ENCODE measurements at places on chromosomes 1 and 21.

- no peak for DNase-seq
These were observed 28.7 kb downstream of the KCNA3 start for GRCh38 chr1:110645821-110646735.

GRCh38 chr21:36504067-36505058 lies 24.4 kb upstream of the CLDN14 start:
- no peak for DNase-seq

DNA sequence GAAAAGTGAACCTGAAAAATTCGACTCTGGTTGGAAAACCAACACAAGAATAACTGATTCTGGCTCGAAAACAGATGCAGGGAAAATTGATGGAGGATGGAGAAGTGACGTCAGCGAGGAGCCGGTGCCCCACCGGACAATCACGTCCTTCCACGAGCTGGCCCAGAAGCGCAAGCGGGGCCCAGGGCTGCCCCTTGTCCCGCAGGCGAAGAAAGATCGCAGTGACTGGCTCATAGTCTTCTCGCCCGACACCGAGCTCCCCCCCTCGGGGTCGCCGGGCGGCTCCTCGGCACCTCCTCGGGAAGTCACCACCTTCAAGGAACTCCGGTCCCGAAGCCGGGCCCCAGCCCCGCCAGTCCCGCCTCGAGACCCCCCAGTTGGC lies 1.9 kb downstream of the RUSC1 start:
- DNase-seq = no peak

- DNase-seq = no peak
These were observed 40.5 kb upstream of the PAXBP1 start for GRCh38 chr21:32812035-32812434.

DNA sequence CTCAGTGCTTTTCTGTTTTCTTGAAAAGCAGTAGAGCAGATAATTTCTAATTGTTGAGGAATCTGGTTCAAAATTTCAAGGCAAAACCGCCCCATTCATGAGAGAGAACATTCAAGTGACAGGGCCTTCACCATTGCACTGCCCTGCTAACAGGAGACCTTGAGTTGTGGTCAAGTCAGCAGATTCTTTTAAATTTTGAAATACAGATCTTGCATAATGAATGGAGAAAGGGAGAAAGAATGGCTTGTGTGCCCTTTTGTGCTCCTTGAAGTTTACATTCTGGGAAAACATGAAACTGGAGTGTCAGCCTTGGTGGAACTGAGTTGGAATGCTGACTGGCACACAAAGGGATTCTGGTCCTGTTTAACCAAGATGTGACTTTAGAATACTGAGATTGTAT lies 164.5 kb upstream of the UBE2U start:
- peak; percentile 58 for DNase-seq

GRCh38 chr1:213541641-213542040 lies 446.1 kb upstream of the PROX1 start:
- no peak for DNase-seq

GRCh38 chr1:10051656-10052055 lies 18.9 kb downstream of the UBE4B start:
- no peak for DNase-seq

GRCh38 chr1:52268372-52268771 lies 97.6 kb downstream of the CC2D1B start:
- no peak for DNase-seq

DNA sequence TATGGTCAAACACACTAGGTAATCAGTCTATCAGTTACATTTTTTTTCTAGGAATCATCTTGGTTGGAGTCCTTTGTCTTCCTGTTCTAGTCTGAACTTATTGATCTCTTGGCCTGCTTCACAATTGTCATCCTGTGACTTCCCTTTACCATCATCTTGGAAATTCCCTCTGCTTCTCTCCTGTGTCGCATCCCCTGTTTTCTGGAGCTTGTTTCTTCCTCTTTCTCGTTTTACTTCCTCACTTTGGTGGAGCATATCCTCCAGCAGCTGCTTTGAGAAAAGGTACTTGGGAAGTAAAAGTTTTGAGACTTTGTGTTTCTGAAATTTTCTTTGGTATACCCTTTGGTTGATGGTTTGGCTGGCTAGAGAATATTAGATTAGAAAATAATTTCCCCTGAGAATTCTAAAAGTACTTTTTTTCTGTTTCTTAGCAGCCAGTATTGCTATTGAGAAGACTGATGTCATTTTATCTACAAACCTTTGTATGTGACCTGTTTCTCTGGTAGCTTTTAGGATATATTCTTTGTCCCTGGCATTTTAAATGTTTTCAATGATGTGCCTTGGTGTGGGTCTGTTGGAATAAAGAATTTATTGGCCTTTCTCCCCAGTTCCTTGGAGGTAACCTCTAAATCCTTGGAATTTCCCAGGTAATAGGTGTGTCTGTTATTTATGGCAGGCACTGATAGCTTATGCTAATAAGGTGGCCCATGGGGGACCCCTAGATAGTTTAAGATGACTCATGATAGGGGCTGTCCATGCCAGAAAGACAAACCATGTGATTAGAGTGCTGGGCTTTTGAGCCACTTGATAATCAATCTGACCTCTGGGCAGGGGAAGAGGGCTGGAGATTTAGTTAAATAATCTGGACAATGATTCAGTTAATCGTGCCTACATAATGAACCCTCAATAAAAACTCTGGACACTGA lies 6.1 kb upstream of the MYCL start:
- DNase-seq = no peak

DNA sequence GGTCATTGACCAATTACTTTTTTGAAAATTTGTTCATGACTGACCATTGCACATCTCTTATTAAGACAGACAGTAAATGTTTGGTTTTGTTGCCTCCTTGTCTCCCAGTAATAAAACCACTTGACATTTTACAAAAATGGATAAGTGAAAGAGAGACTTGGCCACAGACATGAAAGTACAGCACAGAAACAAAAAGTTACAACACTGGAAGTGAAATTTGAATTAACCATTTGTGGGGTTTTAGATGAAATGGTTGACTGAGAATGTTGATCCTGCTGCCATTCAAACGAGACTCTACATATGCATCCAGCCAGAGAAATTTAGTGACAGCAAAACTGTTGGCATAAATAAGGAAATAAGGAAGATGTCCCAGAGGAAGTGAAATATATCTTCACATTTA lies 79.3 kb upstream of the B3GALT2 start:
- no peak for DNase-seq

GRCh38 chr1:228268881-228269265 lies 61.0 kb downstream of the OBSCN start:
- DNase-seq = no peak

DNA sequence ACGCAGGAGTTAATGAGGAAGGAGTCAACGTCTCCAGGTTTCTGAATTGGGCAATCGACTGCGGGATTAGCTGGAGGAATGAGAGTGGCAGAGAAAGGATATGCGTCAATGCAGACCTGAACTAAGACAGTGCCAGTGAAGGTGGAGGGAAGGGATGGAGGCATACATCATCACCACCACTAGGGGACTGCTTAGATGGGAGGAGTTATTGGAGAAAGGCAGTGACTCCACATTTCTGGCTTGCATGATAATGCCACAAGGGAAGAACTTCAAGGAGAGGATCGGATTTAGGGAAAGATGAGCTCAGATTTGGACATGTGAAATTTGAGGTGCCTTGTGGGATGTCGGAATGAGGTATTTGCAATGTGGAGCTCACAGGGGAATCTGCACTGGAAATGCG lies 17.5 kb downstream of the VASH2 start:
- DNase-seq = peak; percentile 11

DNA sequence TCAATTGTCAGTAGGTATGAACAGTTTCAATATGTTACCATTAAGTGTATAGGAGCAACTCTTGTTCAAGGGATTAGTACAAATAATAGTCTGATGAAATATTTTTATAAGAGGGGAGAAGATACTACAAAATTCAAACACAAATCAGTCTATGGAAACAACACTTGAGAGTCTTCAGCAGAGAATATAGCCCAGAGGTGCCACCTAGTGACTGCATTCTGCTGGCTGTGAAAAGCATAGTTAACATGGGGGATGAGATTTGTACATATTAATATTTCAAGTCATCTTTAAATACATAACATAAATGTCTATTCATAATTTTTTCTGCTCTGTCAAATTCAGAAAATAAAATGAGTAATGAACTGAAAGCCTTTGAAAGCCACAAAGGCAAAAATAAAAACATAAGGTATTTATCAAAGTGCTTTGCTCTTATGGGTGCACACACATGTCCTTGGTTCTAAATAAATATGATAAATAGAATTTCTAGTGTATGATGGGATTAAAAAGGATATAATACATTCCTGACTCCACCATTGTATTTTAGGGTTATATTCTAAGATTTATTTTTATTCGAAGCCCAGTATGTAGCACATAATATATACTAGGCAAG lies 440.9 kb upstream of the ZRANB2 start:
- peak; percentile 14 for DNase-seq

DNA sequence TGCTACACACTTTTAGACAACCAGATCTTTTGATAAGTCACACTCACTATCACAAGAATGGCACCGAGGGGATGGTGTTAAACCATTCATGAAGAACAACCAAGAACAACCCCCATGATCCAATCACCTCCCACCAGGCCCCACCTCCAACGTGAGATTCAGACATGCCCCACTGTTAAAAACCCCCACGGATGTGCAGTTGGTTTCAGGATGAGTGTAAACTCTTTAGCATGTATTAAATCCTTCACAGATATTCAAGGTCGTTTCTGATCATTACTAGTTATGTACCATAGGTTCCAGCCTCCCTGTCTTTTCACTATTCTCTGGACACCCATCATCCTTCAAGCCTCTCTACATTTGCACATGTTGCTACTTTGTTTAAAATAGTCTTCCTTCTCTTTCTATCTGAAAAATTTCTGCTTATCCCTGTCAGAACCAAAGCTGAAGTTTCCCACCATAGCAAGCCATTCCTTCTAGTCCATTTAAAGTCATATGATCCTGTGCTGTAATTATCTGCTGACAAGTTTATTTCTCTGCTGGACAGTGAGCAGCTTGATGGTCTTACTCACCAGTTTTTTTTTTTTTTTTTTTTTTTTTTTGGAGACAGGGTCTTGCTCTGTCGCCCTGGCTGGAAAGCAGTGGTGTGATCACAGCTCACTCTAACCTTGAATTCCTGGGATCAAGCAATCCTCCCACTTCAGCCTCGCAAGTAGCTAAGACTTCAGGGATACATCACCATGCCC lies 36.8 kb downstream of the MAP10 start:
- no peak for DNase-seq

GRCh38 chr1:216896146-216896545 lies 172.9 kb upstream of the ESRRG start:
- no peak for DNase-seq

DNA sequence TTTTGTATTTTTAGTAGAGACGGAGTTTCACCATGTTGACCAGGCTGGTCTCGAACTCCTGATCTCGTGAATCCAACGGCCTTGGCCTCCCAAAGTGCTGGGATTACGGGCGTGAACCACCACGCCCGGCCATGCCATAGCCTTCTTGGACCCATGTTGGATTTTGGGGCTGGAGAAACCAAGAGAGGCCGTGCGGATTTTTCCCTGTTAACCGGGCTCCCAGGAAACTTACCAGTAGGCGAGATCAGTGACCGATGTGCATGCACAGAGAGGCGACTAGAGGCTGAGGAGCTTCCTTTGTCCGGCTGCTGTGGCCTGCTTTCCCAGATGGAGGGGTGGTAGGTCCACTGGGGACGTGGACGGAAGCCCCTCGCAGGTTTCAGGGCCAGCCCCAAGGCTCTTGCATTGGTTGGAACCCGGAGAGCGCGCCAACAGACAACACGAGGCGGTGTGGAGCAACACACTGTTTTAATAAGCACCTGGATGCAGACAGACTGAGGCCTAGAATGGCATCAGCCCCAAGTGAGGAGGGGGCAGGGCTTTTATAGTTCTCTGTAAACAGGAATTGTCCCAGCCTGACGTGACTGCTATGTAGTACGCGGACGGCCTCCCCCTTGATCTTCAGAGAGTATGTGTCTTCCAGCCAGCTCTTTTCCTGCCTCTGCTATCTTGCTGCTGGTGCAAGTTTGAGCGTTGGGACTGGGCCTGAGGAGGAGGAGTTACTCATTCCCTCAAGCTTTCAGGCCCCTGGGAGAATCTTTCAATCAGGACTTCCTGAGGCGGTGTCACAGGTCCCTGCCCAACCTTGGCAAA lies at the start of gene ERVH48-1:
Gene ERVH48-1, minus strand, starts transcription at position 517 of the 813 bp plus-strand sequence. CDS start 6,624 bp downstream, outside the sequence.
- DNase-seq = no peak

DNA sequence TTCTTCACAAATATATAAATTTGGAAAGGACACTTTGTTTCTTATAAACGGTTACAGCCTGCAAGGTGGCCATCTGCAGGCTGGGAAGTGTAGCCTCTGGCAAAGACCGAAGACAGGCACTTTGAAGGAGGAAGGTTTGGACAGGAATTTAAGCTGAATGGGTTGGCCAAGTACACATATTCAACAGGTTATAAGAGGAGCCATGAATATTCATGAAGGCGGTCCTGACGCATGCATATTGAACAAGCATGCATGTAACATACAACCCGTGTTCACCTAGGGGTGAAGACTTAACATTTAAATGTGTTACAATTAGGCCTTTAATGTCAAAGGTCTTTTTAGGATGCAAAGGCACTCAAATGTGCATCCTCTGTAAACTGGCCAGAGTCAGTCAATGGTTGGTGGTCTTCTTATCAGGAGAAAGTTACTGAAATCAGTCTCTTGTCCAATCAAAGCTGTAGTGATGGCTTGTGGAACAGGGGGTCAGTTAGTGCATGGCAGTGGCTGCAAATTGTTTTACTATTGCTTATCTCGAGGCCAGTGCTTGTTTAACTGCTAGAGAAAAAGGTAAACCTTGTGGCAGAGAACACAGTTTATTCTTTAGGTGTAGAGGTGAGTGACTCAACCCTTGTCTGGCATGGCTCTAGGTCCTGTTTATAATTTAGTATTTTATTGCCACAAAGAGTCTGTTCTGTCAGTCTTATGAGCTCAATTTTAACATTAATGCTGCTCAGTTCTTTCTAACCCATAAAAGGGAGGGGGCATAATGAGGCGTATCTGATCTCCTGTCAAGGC lies 70.3 kb upstream of the F3 start:
- DNase-seq = no peak

DNA sequence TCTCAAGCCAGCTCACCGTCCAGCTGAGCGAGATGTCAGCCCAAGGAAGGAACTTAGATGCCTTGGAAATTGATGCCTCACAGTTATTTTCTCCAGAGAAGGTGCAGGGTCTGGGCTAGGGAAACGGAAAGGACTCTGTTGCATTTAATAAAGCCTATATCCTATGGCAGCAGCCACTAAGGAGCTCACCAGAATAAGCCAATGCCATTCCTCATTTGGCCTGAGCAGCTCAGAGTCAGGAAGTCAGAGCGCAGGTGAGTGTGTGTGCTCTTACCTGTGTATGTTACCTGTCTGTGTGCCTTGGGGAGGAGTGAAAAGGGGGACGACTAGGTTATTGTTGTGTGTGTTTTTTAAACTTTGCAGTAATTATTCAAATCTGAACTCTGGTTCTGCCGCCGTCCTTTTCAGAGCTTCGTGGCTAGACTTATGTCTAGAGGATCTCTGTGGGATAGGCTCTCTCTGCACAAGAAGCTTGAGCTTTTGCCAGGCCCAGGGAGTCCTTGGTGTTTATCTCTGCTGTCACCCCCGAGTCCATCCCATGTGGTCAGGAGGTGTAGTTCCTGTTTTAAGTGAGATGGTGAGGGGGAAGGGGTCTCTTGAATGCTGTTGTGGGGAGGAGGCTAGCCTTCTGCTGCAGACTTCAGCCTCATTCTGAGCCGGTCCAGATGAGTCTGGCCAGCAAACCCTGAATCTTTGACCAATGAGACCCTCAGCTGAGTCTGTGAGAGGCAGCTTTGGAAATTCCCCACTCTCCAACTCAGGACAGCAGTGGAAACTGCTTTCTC lies 2.4 kb downstream of the TMCC2 start:
- DNase-seq = no peak
